EL (cell line): ENCODE measurements at places on chromosomes 5 and 9.

DNA sequence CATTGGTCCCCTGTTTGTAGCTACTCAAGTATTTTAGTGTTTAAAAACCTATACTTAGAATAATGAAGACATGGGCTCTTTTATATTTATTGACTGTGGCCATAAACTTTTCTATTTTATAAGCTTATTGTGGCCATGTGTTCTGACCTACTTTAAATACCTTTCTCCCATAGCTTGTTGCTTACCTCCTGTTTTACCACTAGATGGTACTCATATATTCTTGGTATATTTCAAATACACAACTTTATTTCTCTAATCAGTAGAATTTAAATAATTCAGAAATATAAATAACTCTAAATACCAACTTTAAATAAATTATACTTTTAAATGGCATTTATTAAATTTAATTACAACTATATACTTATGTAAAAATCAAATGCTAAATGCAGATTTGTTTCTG, 498.0 kb downstream of the PRDM9 start:
- no peak for DNase-seq

GRCh38 chr5:109451146-109451545, 41.4 kb upstream of the PJA2 start:
- no peak for DNase-seq

- DNase-seq, result no peak
Observed at GRCh38 chr9:77843076-77843870, 188.3 kb downstream of the GNAQ start.

GRCh38 chr9:17928228-17928627, 349.4 kb downstream of the SH3GL2 start:
- DNase-seq, result no peak

DNA sequence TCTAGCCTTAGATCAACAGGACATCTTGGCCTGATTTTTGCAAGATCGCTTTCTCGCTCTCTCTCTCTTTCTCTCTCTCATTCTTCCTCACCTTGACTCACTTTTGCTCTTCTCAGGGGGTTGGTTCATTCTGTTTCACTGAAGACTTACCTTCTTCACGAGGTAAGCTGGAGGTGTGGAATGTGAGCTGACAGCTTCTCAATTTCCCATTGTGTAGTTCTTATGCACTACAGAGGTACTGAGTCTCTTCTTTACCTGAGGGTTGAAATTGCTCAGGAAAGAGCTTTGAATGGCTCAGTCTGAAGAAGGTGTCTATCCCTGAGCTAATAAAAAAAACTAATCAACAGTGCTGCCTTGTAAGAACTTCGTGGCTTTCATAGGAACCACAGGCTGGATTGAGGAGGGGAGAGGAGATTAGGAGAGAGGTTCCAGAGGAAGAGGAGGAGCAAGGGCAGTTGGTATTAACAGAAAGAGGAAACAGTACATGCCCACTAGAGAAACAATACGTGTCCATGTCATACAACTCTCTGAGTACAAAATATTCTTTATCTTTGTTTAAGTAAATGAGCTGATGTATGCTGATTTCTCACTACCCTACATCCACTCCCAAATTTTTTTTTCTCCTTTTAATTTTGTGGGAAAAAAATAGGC, 192.2 kb downstream of the TMEM167A start:
- DNase-seq, result no peak

- DNase-seq, result peak; percentile 11
Observed at GRCh38 chr9:106921341-106921899, 58.5 kb downstream of the ZNF462 start.

GRCh38 chr5:6469836-6470235, 21.2 kb downstream of the UBE2QL1 start:
- no peak for DNase-seq
